Thyroid gland (tissue), 4 donors: ENCODE measurements at places on chromosomes 6 and 20. TPM values are rescaled to one million over a fixed set of nuclear protein-coding genes. Genes with fewer than 3 reads are reported as not detected.

DNA sequence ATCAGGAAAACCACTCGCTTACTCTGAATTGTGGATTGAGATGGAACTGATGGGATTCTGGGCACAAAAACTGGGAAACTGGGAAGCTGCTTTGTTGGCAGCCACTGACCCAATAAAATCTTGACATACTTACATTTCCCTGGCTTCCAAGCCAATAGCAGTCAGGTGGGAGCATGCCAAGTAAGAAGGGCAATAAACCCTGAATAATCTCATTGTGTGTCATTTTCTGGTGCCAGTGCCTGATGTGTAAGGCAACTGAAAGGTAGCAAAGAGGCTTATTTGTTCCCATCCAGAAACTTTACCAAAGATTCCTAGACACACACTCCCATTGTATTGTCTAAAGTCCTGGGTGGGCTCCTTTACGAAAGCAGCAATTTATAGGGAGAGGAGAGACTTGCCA, 93.2 kb downstream of the TBX18 start:
- no peak overlapping the region for H3K27ac ChIP-seq
- H3K36me3 ChIP-seq: no peaks in the 10 kb centered on the region
- DNase-seq: no peak
- H3K4me1 ChIP-seq: no peaks in the 10 kb centered on the region
- no peak overlapping the region for H3K4me3 ChIP-seq
- H3K27me3 ChIP-seq: no peaks in the 10 kb centered on the region

GRCh38 chr6:71404145-71404966, 115.7 kb downstream of the OGFRL1 start:
- H3K27me3 ChIP-seq: no peaks in the 10 kb centered on the region
- H3K36me3 ChIP-seq: no peaks in the 10 kb centered on the region
- peaks cover 43% of the 10 kb centered on the region for H3K4me1 ChIP-seq
- H3K27ac ChIP-seq: peak overlapping the region; percentile 97

DNA sequence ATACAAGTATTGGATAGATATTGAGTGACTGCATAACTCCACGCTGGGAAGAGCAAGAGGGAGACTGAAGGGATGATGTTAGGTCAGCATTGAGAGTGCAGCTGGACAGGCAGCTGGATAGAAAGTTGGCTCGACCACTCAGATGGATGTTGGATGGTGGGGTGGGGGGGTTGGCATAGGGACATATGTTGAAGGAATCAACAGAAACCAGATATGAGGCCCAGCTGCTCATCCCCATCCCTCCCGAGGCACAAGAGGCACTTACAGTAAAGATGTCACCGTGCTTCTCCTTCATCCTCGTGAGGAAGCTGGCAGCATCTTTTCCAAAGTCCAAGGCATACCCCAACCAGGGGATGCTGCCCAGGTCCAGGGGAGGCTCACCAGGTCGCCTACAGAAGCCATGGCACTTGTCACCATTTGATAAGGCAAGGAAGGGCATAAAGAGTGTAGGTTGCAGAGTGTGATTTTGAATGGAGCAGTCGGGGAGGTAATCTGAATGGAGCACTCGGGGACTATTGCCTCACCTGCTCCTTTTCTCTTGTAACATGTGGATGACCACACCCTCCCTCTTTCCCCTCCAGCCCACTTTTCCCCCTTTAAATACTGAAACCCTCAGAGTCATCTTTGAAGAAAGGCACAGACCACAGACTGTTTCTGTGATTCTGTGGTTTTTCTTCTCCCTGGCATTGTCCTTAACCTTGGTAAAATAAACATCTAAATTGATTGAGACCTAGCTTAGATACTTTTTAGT, 18.0 kb downstream of the PTGIS start:
- no peaks in the 10 kb centered on the region for H3K36me3 ChIP-seq
- H3K4me1 ChIP-seq: peaks cover 11% of the 10 kb centered on the region
- H3K27ac ChIP-seq: no peak overlapping the region

- DNase-seq: no peak
- no peaks in the 10 kb centered on the region for H3K36me3 ChIP-seq
- peaks cover 88% of the 10 kb centered on the region for H3K4me1 ChIP-seq
- H3K27ac ChIP-seq: no peak overlapping the region
- H3K4me3 ChIP-seq: no peak overlapping the region
These were observed 72.6 kb downstream of the ARID1B start for GRCh38 chr6:156849806-156850205.

DNA sequence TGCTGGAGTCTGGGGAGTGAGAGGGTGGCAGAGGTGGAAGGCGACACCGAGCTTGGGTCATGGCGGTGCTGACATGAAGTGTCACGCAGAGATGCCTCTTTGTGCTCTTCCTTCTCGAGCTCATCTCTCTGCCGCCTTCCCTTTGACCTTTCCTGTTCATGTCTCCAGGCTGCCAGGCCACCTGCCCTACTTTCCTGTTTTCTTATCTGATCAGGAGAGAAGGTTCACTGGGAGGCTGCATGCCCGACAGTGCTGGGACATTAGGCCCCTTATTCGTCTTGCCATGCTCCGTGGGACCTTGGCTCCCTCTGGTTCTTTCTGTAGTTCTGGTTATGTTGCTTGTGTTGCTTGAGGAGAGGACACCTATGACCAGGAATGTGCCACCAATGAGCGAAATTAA, 33.2 kb downstream of the CST8 start:
- no peaks in the 10 kb centered on the region for H3K27me3 ChIP-seq
- H3K36me3 ChIP-seq: no peaks in the 10 kb centered on the region
- H3K4me1 ChIP-seq: no peaks in the 10 kb centered on the region
- H3K4me3 ChIP-seq: no peak overlapping the region
- no peak for DNase-seq

DNA sequence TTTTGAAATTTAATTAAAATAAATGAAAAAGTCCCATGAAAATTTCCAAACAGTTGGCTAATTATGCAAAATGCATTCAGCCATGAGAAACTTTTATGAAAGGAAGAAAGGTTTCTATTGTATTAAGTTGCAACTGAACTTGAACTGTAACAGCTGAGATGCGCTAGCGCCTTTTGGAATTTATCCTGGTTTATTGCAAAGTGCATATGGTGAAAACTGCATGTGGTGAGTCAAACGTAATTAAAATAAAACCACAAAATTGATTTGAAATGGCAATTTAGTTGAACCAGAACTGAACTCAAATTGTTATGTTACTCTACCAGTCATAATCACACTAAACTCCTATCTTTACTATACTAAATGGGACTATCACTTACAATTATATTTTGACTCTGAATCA, 46.4 kb upstream of the COL21A1 start:
- no peak for DNase-seq
- H3K27ac ChIP-seq: no peak overlapping the region
- no peaks in the 10 kb centered on the region for H3K27me3 ChIP-seq
- no peaks in the 10 kb centered on the region for H3K36me3 ChIP-seq

MED20 gene
- total RNA-seq: 27.1 TPM

CALHM6 gene
- 2.9 TPM for total RNA-seq

OOEP gene
- not detected for total RNA-seq
